Stimulated activated CD4-positive, alpha-beta T cell treated with anti-CD3 and anti-CD28 coated beads, Interleukin-15, amount 100 ng/mL, for 1 hour (primary cell): ENCODE measurements at places on chromosomes 5 and 9.

GRCh38 chr9:31323726-31324444 is 1060.6 kb upstream of the ACO1 start:
- no peak for DNase-seq

DNA sequence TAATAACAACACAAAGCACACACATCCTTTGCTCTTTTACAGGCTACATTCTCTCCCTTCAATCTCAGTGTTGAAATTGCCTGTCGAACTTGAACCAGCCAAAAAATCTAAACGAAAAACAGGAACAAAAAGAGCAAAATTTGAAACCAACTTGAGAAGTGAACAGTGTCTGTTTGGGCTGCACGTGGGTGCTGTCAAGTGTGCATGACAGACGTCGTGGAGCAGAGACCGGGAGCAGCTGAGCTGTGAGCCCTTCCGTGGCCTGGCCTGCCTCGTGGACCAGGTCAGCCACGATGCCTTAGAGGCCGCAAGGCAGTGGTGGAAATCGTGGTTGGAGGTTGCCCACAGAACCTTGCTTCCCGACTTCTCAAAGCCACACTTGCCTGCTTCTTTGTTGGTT is 34.8 kb upstream of the DENND1A start:
- no peak for DNase-seq

DNA sequence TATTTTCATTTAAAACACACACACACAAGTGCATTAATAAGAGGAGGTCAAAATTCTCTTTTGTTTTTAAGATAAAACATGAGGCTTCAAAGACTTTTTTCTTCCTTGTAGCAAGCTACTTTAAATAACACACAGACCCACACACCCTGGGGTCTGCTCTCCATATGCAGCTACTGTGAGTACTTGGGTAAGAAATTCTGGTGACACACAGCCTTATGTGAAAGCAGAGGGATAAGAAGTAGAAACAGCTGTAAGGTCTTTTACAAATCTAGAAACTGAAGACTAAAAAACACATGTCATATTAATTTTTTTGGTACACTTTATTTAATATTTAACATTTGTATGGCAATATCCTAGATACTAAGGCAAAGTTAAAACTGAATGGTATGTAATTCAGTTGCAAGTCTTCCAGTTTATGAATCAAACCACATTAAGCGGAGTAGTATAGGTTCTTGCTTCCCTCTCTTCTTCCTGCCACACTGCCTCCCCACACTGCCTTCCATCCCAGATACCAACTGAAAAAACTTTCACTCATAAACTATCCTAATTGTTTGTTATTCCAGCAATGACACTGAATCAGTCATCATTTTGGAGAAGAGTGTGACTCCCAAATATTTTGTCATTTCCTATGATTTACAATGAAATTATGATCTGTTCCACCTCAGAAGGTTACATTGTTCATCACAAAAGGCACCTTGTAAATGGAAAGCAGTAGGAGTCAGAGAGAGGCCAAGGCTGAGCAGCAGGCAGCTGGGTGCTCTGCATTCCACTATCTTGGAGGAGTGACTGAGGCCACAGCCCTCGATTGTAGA is 92.0 kb downstream of the PLCXD3 start:
- DNase-seq = no peak

DNA sequence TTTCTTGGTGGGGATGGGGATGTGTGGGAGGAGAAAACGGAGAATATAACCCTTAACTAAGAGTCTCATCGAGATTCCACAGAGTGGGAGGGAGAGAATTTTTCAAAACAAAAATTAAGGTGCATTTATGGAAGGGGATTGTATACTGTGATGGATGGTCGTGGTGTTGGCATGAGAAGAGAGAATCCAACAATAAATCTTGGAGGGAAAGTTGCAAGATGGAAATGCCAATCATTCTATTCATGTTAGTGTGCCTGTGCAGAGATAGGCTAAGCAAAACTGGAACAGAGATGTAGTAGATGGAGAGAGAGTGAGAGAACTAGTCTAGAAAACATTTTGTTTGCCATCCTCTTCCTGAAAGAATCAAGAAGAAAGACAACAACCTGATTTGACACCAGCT is 613.1 kb downstream of the EBF1 start:
- DNase-seq = no peak

GRCh38 chr9:130144703-130145102 is 27.5 kb upstream of the NCS1 start:
- no peak for DNase-seq

DNA sequence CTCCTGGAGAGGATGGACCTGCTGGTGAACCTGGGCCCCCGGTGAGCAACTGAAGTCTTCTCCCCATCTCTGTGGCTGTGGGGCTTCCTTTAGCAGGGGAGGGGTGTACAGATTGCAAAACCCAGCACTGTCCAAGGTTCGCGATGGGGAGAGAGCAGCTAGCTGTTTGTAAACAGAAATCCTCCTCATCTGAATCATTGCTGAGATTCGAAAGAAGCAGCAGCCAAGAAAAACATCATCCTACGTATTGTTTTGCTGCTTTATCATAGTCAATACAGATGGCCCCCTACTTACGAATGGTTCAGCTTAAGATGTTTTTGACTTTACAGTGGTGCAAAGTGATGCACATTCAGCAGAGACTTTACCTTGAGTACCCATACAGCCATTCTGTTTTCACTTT is 80.0 kb upstream of the TGFBR1 start:
- DNase-seq = no peak

GRCh38 chr5:168370831-168371230 is 79.4 kb downstream of the WWC1 start:
- no peak for DNase-seq

- no peak for DNase-seq
These were observed 528.9 kb upstream of the ZNF462 start for GRCh38 chr9:106334081-106334480.

DNA sequence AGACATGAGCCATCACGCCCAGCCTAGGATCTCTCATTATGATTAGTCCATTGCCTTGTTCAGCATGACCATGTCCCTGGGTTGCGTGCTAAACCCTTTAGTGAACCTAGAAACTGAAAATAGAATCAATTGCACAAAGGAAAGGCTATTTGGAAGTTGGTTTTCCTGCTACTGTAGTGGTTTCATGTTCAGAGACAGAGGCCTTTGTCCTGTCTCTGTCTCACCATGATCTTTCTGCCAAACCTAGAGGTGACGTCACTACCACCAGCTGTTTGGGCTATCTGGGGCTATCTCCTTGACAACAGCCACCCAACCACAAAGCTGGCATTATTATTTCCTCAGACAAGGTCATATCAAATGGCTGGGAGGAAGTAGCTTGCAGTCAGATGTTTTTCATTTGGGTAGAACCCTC is 4.0 kb upstream of the CDK5RAP2 start:
- no peak for DNase-seq

GRCh38 chr9:6644346-6645104 is 1.0 kb downstream of the GLDC start:
- DNase-seq = no peak

- no peak for DNase-seq
These were observed 55.9 kb downstream of the TMC1 start for GRCh38 chr9:72577212-72577753.

GRCh38 chr5:135977375-135977928 is 22.7 kb upstream of the LECT2 start:
- peak; percentile 3 for DNase-seq

DNA sequence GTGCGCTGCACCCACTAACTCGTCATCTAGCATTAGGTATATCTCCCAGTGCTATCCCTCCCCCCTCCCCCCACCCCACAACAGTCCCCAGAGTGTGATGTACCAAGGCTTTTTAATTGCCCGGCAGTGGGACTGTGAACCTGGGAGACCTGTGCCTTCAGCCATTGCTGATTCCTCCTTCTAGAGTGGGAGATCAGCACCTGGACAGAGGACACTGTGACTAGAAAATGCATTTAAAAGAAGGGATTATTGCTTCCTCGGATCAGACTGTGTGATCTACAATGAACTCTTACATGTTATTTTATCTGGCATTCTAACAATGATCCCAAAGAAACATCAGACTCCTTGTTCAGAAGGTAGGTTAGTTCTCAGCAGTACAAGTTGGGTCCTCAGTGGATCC is 25.9 kb downstream of the CTSL start:
- no peak for DNase-seq

- no peak for DNase-seq
These were observed 704 bp downstream of the SPARC start for GRCh38 chr5:151685749-151686673.

- no peak for DNase-seq
These were observed 7.4 kb downstream of the KIF12 start for GRCh38 chr9:114091711-114092110.

GRCh38 chr9:96514108-96514799 is 64.3 kb downstream of the HABP4 start:
- DNase-seq = no peak
